NCI-H1417 treated with DMSO at 0.1 percent for 48 hours (cell line): ENCODE measurements at places on chromosomes 6 and 20.

- no peak for DNase-seq
Observed at GRCh38 chr20:18815194-18815942, 1.8 kb downstream of the SCP2D1 start.

DNA sequence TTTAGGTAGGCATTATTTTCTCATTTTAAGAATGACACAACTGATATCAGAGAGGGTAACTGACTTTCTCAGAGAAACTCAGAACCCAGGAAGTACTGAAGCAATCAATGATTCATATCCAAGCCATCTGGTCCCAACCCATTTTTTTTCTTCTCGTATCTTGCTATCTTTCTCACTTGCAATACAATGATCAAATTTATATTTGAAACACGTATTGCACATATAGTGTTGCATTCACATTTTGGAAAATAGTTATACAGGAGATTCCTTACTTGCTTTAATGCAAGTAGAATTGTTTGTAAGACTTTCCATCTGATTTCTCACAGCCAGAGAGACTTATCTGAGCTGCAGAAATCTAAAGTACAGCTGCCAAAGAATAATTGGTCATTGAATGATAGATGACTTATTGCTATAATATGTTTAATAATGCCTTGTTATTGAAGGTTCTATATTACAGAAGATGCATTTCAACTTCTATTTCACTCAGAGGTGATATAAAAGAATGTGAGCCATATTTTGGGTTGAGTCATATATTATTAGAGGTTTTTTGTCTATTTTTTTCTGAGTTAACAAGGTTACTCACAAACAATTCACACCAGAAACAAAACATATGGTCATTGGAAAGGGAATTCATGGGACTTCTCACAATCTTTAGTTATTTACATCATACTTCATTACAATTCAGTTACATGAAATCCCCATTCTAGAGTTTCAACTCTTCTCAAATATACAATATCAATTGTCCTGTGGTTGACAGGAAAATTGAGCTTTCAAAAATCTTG is 337.5 kb upstream of the CITED2 start:
- no peak for DNase-seq

DNA sequence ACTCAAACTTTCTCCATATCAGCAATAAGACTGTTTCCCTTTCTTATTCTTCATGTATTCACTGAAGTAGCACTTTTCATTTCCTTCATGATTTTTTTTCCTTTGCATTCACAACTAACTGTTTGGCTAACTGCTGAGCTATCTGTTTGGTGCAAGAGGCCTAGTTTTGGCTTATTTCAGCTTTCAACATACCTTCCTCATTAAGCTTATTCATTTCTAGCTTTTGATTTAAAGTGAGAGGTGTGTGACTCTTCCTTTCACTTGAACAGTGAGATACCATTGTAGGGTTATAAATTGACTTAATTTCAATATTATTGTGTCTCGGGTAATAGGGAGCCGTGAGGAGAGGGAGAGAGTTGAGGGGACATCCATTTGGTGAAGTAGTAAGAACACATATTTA is 262.0 kb upstream of the PREP start:
- no peak for DNase-seq

DNA sequence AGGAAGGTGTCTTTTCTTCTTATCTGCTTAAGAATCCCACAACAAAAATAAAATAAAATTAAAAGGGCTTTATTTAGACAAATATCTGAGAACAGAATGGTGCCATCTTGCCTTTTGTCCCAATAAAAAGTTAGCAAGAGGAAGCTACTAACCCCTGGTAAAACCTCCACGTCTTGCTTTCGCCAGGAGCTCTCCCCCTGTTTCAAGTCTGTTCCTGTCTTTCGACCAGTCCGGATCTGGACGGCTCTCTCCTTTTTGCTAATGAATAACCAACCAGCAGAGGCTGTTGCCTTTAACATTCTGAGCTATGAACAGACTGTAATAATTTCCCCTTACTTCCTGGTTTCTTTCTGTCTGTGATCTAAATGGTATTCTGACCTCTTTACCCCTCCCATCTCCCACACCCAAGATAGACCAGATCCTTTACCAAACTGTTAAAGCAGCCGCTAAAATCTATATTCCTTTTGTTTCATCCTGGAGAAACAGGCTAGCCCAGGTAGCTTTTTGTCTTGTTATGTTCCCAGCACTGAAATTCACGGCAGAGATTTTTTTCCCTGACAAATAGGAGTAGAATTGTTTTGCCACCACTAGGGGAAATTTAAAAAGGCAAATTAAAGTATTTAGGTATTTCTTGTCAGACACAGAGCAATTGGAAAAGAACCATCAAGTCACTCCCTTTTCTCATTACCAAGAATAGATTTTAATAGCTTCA is at the start of gene FRK:
Gene FRK, minus strand, starts transcription at position 320 of the 712 bp plus-strand sequence. CDS start 580 bp downstream, outside the sequence.
- DNase-seq, result no peak

DNA sequence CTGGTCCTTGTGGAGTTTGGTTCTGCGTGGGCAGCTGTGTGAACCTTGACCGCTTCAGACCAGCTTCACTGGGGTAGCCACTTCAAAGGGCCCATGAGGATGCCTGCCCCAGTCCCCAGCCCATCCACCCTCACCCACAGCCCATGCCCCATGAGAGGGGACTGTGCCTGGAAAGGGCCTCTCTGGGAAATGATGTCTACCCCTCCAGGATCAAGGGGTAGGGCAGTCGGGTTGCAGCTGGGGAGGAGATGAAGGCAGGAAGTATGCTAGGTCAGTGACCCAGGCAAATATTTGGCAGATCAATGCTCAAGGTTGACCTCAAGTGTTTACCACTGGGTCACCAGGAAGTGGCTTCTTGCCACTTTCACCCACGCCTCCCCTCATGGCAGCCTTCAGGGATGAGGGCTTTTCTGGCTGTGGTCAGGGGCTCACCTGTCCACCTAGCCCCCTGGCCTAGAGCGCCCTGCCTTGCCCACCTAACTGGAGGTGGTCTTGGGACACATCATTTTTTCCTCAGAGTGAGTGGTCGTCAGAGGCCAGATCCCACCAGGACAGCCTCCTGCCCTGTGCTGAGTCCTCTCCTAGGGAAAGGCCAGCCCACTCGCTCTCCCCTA is 109.5 kb downstream of the SNX5 start:
- no peak for DNase-seq

DNA sequence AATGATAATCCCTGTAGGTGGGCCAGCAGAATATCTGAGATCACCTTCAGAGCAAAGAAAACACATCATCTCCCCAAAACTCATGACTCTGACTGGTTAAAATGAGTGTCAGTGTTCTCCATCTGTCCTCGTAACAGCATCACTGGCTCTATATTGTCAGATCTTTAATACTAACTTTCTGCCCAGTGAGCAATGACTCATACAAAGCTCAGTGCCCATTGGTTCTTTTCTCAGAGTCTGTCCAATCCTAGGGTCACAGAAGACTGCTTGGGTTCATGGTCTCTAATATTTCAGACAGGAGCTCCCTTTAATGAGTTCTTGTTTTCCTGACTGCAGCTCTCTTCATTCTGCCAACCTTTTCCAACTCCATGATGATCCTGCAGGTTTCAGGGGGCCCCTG is 36.4 kb downstream of the HLA-DPB1 start:
- DNase-seq, result no peak

DNA sequence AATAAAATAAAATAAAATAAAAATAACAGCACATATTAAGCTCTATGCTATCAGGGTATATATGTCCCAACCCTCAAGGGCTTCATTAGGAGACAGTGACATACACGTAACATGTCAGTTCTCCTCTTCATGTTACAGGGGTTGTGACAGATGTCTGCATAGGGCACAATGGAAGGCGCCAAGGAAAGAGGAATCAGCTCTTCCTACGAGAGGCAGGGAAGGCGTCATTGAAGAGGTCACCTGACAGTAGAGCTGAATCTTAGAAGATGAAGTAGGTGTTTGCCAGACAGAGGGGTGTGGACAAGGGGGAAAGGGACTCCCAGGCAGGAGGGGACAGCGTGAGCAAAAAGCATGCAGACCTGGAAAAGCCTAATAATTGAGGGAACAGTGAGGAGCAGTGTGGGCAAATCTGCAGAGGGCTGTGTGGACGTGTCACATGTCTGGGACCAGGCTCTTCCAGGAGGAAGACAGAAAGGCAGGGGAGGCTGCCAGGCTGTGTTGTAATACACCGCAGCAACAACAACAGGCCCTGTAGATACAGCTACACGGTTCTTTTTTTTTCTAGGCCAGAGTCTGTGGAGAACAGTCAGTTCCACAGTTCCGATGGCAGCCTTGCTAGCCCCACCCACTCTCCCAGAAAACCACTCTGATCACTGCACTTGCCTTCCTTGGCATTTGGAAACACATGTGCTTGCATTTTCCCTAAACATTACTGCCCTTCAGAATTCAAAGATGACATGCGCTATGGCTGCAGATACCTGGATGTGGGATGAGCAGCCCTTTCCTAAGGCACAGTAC is 2.5 kb upstream of the FKBP5 start:
- DNase-seq, result no peak

DNA sequence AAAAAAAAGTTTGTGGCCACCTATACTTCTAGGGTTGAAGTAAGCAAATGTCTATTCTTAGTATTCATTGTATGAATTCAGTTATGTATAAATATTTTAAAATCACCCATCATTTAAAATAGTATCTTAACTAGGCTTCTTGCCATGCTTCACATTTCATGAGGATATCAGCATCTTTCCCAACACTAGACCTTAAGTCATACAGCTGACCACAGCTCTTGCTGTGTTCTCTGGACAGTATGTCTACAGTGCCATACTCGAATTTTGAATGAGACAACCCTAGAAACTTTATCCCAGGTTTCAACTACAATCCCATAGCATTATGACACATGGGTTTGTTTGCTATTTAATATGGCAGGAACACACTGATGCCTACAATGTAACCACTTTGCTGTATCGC is 5.2 kb downstream of the TXNDC5 start:
- no peak for DNase-seq

- no peak for DNase-seq
Observed at GRCh38 chr6:157276731-157277130, 46.6 kb downstream of the TMEM242 start.

DNA sequence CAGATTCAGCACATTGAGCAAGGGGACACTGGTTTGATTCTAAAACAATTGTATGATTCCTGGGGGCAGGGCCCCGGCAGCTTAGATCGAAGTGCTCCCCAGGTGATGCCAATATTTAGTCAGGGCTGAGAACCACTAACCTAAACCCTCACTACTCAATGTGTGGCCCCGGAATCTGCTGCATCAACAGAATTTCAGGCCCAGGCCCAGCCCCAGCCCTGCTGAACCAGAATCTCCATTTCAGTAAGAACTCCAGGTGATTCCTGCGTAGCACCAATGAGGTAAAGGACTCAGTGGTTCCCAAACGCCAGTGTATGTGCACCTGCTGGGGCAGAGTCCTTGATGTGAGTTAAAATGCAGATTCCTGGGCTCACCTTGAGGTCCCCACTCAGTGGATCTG is 152.8 kb upstream of the KCNG1 start:
- DNase-seq, result no peak
